ENCODE measurements at places on chromosomes 1 and 21.

DNA sequence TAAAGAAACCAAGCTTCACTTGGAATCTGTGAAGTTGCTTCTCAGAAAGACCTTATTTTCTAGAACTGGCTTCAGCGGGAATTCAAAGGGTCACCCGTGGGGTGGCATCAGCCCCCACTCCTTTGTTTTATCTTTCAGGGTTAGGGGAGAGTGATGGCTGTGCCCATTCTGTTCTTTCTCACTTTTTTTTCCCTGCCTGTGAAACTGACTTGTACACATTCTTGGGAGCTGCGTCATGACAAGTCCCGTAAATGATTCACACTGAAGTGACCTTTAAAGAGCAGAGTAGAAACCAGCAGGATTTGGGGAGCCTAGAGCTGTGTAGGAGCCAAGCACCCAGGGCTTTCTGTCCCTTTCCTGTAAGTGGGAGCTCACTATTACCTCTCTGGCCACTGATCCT lies 43.8 kb downstream of the SLC44A3 start:
- DNase-seq = peak; percentile 58

DNA sequence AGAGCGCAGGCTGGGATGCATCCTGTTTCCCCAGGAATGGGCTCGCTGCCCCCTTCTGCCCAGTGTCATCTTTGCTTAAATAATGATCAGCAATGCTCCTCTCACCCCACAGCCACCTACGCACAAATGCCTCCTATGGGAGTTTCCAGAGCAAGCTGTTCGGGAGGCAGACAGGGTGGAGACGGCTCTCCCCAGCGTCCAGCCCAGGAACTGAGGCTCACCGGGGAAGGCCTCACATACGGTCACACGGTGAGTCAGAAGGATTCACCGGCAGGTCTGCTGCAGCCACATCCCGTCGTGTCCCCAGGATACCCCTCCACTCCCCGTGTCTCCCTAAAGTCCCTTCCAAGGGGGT lies 40.3 kb upstream of the RUNX3 start:
- peak; percentile 28 for DNase-seq

- DNase-seq = no peak
Observed at GRCh38 chr1:39081271-39082009, 55.3 kb downstream of the NDUFS5 start.

- DNase-seq = no peak
Observed at GRCh38 chr1:163258181-163258580, 55.5 kb upstream of the RGS5 start.

DNA sequence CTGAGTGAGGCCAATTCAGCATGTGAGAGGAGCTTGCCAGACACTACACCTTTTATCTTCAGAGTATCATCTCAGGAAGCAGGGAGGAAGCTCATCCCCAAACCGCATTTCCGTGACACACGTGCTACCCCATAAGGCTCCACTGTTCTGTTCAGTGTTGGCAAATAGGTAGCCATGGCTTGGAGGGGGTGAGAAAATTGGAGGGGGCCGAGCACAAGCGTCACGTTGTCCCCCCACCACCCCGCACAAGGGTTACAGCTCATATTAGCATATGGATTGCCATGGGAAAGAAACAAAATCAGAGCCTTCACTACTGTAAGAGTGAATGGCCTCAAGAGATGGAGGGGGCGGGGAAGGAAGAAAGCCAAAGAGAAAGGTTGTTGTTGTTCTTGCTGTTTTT lies 46.7 kb downstream of the OLIG1 start:
- DNase-seq = no peak

DNA sequence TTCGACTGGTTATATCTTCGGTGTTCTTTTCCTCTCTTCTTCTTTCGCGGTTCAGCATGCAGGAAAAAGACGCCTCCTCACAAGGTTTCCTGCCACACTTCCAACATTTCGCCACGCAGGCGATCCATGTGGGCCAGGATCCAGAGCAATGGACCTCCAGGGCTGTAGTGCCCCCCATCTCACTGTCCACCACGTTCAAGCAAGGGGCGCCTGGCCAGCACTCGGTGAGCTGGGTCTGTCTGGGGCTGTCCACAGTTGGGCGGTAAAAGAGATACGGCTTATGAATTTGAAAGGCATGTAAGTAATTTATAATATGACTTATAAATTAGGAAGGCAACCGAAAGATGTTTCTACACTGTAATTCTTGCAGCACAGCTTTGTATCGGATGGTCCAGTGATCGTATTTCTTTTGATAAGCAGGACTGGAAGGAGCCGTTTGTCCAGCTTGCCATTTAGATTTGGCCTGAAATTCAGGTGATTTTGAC lies 334 bp downstream of the CTH start:
- DNase-seq = no peak

DNA sequence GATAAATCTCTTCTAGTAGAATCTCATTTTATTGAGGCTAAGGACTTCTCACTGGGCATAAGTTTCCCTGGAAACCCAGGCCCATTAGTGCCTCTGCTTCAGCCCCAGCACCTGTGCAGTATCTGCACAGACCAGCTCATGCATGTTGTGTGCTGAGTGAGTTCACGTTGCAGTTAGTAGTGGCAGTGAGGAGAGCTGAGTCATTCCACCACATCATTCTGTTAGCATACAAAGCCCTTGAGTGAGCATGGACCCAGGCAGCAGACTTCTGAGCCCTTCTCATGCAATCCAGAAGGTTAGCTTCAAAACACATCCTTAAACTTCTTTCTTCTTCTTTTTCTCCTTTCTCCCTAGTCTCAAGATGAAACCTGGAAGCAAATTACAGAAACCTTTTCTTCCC lies 45.8 kb upstream of the NTPCR start:
- DNase-seq = peak; percentile 23

- DNase-seq = no peak
Observed at GRCh38 chr21:44400791-44401385, 47.5 kb downstream of the TRPM2 start.

GRCh38 chr21:24636696-24637095 lies 970.6 kb downstream of the MRPL39 start:
- DNase-seq = no peak

GRCh38 chr1:171222936-171223335 lies 25.4 kb upstream of the FMO1 start:
- no peak for DNase-seq

DNA sequence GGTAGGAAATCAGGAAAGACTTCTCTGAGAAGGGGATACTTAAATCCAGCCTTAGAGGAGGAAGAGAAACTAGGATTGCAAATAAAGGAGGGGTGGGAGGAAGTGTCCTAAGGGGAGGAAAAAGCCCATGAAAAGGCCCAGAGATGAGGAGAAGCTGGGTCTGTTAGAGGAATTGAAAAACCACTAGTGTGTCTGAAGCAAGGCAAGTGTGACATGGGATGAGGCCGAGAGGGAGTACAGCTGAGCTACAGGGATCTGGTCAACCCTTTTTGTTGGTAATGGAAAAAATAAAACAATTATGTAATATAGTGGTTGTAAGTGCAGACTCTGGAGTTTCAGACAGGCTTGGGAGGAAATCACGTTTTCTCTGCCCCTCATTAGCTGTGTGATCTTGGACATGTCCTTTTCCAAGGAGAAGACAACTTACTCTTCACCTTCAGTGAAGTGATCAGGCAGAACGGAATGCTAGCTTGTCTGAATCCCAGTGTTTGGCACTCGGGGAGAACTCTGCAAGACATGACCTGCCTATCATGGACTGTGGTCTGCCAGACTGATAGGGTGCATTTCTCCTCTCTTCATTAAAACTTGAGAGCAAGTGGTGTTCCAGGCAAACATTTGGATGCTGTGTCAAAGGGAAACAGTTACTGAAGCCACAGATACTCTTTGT lies 7.4 kb upstream of the S100A10 start:
- no peak for DNase-seq

- DNase-seq = no peak
Observed at GRCh38 chr1:179121159-179121938, 39.5 kb downstream of the TOR3A start.

- no peak for DNase-seq
Observed at GRCh38 chr1:6082430-6082971, 36.8 kb downstream of the KCNAB2 start.

GRCh38 chr1:216563087-216563486 lies 139.8 kb upstream of the USH2A start:
- DNase-seq = no peak

DNA sequence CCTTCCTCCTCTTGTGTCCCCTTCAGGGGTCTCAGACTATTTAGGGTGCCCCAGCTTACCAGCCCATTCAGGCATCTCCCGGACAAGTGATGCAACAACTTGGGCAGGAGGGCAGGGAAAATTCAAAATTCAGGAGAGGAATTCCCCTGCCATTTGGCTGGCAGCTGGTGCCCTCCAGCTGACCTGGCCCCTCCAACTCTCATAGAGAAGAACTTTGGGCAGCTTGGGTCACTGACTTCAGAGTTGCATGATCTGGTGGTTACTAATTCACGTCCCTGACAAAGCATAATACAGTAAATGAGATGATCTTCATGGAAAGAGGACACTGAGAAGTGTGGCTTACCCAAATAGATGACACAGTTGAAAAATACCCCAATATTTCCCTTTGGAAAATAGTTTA lies at the start of gene FCAMR:
TSS of gene FCAMR (minus strand) at position 15 of the 400 bp plus-strand sequence. CDS start 335 bp downstream, outside the sequence.
- no peak for DNase-seq

GRCh38 chr1:68723791-68724190 lies 226.9 kb upstream of the DEPDC1 start:
- DNase-seq = no peak

- no peak for DNase-seq
Observed at GRCh38 chr1:32394890-32395432, 720 bp upstream of the BSDC1 start.

DNA sequence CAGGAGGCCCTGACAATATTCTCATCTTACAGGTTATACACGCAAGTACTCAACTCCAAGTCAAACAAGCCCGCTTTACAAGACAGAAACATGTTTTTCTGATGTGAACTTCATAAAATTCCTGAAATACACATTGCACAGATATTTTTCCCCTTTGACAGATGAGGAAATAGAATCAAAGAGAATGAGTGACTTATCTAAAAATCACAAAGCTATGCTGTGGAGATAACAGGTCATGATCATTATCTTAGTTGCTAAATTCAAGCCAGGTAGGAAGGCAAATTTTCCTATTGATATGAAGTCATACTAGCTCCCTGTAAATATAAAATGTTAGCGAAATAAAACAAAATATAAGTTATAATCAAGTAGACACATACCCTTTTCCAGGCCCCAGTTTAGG lies 18.3 kb downstream of the UBR4 start:
- no peak for DNase-seq

DNA sequence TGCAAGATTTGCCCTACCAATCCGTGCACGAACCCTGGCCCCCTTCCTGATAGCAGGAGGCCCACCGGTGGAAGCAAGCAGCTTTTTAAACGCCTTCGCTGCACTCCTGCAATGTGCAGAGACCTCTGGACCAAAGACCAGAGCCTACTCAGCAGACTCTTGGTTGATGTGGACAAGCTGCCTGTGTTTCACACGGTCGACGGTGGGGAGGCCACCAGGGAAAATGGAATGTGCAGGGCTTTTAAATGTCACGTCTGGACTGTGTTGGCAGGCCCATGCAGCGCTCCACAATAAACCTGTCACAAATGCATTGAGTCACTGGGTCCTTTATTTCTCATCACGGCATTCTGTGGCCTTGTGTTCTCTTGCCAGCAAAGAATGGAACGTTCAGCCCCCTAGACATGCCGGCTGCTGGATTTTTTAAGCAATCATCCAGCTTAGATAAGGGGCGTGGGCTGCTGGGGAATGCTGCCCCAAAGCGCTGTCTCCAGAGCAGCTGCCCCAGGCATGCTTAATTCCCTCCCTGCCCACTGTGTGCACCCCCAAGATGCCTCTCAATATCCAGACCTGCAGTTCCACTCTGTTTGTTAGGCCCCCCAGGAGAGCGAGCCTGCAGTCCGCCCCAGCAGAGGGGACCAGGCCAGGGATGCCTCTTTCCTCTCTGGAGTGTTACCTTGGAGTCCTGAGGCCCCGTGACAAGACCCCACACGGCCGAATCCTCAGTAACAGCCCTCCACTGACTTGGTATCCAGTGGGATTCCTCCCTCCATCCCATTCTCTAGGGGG lies 71.3 kb downstream of the ATP5PO start:
- DNase-seq = no peak

DNA sequence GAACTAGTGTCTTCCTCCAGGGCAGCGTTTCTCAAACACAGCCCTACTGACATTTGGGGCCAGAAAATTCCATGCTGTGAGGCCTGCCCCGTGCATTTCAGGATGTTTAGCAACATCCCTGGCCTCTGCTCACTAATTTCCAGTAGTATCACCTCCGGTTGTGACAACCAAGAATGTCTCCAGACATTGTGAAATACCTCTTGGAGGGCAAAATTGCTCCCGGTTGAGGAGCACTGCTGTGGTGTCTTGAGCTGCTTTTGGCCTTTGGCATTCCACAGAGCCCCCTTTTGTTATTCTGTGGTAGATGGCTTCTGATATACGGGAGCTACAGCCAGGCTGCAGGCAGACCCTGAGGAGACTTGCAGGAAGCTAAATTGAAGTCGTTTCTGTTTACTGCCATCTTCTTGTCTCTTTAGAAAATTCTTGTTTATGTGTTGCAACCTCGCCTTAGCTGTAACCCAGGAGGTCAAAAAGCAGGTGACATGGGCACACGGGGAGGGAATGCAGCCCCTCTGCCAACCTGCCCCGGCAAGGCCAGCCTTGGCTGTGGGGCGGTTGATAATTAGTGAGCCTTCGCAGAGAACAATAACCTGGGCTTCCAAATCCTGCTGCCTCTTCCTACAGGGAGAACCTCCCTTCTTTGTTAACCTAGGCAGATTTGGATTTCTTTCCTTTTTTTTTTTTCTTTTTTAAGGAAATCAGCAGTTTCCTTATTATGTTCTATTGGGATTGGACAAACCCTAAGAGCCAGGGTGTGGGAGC lies 74.7 kb upstream of the AKT3 start:
- no peak for DNase-seq

- DNase-seq = no peak
Observed at GRCh38 chr1:24939040-24939674, 9.1 kb upstream of the RUNX3 start.

- no peak for DNase-seq
Observed at GRCh38 chr1:183646776-183647175, 6.3 kb downstream of the APOBEC4 start.

- no peak for DNase-seq
Observed at GRCh38 chr1:20100632-20101355, 18.5 kb downstream of the PLA2G2D start.

DNA sequence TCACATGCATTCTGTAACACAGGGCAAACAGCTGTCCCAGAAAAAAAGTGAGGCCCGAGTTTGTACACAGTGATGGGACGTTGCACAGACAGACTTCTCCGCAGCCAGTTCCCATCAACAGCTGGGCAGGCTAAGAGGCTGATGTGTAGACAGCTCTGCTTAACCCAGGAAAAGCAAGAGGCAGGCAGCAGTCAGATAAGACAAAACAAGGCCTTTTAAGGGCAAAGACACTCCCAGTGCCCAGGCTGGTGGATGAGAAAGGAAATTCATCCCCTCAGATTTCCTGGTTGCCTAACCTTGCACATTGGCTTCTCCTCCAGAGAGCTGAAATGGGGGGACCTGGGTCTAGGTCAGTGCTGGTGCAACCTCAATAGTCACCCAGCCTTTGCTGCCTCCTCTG lies 17.2 kb upstream of the PHLDA3 start:
- DNase-seq = no peak

- no peak for DNase-seq
Observed at GRCh38 chr1:198677871-198678270, 39.0 kb downstream of the PTPRC start.

- no peak for DNase-seq
Observed at GRCh38 chr1:18552631-18553030, 71.9 kb downstream of the KLHDC7A start.

GRCh38 chr1:216793303-216793702 lies 70.1 kb upstream of the ESRRG start:
- no peak for DNase-seq

Measured in keratinocyte (primary cell).